ENCODE measurements at places on chromosomes 1 and 21. TPM values are rescaled to one million over a fixed set of nuclear protein-coding genes. Genes with fewer than 3 reads are reported as not detected.
A peak's percentile ranks its signal among the peaks of the same experiment; 100 is the strongest.

LORICRIN gene
- 0.25 TPM for total RNA-seq

RGS5 gene
- total RNA-seq = 237 TPM

GRCh38 chr1:179016706-179017382, 8.8 kb upstream of the FAM20B start:
- peak; percentile 76 for DNase-seq

- DNase-seq = peak; percentile 32
These were observed 79.6 kb upstream of the AK4 start for GRCh38 chr1:65068202-65069010.

- DNase-seq = no peak
These were observed 10.7 kb upstream of the ARHGEF11 start for GRCh38 chr1:157056269-157056668.

- no peak for DNase-seq
These were observed 122.2 kb upstream of the BARHL2 start for GRCh38 chr1:90839323-90839722.

DNA sequence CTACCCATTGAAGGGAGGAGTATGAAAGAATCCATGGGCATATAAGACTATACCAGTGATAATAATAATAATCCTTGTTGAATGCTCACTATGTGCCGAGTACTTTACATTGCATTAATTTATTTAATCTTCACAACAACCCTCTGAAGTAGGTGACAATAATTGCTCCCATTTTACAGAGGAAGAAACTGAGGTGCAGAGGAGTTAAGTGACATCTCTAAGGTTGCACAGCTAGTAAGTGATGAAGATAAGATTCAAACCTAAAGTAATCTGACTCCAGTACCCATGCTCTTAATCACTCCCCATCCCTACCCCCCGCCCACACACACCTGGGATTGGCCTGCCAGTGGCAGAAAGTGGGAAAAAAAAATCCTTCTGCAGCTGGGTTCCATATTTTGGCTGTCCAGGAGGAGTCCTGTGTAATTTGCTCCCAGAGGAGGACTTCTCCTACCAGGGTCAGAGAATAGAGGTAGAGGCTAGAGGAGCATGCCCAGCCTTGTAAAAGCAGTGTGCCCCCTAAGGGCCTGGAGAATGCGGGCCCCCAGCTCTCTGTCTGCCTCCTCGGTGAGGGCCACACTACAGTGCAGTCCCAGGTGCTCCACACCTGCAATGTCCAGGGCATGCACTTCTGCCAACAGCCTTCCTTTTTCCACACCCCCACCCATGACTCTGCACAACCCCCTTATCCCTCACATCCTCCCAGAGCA, 57.8 kb downstream of the TMEM53 start:
- DNase-seq = no peak

GRCh38 chr1:117681093-117681900, 75.4 kb downstream of the TENT5C start:
- no peak for DNase-seq

- DNase-seq = no peak
These were observed 49.3 kb downstream of the COL18A1 start for GRCh38 chr21:45454060-45454925.
